CD4-positive, alpha-beta T cell treated with Interleukin-10 for 1 hour (primary cell): ENCODE measurements at places on chromosomes 12 and 14.

DNA sequence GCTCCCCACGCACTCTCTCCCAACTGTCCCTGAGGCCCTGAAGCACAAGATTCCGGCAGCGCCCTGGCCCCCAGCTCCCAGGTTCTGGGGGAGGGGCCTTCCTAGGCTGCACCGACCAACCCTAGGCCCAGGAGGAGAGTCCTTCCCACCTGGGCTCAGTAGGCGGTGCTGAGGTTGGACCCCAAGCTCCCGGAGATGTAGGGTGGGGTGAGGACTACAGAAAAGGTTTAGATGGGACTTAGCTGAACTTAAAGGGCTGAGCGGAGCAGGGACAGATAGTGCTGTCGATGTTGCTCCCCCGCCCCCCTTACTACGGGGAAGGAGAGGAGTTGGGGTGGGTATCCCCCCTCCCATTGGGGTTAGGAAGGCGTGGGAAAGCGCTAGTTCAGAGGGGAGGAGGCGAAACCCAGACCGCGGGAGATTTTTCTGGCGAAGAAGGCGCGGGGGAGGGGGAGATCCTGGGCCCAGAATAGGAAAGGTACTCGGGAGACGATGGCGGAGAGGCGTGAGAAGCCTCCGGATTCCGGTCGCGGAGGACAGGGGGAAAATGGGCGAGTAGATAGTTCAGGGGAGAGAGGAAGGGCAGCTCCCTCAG, 4.2 kb upstream of the BAZ2A start:
- peak; percentile 24 for DNase-seq

DNA sequence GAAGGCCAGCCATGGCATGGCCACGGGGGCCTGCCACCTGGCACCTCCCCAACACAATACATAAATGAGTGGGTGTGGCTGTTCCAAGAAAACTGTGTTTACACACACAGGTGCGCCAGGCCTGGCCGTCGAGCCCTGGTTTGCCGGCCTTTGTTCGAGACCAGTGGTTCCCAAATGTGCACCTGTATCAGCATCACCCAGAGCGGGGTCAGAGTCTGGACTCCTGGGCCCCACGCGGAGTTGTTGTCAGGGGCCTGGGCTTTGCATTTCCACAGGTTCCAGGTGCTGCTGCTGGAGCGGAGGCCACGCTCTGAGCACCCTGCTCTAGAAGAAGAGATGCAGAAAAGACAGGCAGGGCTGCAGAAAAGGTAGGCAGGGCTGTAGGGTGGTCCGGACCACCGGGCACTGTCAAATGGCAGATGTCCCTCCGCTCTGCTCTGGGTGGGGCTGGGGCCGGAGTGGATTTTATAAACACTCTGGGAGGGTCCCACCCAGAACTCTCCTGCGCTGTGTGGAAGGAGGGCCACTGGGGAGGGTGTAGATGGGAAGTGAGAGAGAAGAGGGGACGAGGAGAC, 4.2 kb upstream of the ASPG start:
- DNase-seq: no peak

DNA sequence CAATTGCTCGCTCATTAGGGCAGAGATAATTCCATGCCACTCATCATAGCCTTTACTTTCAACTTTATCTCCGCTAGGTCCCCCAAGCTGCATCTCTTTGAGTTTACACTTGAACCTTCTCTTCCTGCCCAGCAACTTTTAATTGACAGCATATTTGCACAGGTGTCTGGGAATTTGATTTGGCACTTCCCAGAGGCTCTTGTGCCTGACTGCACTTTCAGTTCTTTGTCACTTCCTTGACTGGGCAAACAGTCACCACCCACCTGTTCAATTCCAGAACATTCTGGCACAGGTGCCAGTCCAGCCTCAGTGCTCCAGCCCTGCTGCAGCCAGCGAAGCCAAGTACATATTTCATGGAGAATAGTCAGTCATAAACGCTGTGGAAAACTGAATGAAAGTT, 110.1 kb upstream of the LRIG3 start:
- DNase-seq: no peak

- DNase-seq: peak; percentile 34
Measured at GRCh38 chr12:8609061-8609570, 3.5 kb downstream of the AICDA start.

DNA sequence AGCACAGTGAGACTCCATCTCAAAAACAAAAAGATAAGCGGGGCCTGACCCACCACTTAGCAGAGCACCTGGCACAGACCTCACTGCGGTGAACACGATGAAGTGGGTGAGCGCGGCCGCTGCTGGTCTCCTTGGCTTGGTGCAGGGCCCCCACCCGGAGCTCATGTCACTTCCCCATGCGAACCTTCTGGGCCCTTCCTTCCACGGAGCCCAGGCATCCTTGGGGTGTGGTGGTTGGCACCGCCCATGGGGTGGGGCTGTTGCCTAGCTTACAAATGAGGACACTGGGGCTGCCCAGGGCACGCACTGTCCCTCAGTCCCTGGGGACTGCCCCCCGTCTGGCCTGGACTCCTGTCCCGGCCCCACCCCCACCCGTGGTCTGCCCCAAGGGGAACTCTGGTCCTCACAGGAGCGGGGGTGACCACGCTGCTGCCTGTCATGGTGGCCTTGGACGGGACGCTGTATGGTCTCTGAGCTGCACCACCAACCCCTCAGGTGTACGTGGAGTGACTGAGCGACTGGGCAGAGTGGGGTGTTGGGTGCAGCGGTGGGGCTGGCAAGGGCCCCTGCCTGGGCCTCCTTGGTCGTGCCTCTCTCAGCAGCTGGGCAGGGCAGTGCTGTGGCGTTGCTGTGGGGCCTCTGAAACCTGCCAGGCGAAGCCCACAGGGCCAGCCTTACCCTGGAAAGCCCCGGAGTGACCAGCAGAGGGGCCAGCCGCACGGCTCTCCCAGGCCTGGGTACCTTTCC, 15.3 kb downstream of the FBRSL1 start:
- no peak for DNase-seq

- DNase-seq: no peak
Measured at GRCh38 chr14:20775901-20776300, 5.2 kb upstream of the RNASE6 start.
